ENCODE measurements at places on chromosomes 3 and 15.

DNA sequence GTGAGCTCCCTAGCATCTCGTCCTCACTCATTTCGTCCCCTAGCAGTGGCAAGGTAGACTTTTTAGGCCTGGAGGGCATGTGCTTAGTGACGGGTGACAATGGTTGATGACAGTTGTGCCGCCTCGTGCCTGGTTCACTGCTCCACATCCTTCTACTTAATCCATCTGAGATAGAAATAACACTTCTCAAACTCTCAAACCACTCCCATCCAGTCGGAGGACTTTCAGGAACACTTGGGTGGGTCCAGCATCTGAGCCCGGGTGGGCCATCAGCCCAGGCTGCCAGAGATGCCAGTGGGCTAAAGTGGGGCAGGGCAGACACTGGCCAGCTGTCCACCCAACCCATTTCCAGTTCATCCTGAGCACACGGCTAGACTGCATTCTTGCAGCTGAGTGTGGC lies 79.7 kb upstream of the SMAD3 start:
- no peak for DNase-seq

DNA sequence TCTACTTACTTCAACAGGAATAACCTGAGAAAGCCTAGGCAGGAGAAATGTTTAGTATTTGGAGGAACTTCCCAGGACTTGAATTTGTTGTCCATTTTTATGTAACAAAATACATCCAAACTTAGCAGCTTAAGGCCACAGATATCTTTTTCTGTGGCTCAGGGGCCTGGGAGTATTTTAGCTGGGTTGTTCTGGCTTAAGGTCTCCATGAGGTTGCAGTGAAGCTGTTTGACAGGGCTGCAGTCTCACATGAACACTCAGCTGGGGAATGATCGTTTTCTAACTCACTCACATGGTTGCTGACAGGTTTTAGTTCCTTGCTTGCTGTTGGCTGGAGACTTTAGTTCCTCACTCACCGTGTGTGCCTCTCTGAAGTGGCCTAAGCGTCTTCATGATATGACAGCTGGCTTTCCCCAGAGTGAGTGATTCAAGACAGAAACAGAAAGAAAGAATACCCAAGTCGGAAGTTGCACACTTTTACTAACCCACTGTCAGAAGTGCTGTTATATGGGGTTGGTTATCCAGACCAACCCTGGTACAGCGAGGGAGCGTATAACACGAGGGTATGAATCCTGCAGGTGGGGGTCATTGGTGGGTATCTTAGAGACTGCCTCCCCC lies 229.7 kb upstream of the TBL1XR1 start:
- DNase-seq: peak; percentile 57

DNA sequence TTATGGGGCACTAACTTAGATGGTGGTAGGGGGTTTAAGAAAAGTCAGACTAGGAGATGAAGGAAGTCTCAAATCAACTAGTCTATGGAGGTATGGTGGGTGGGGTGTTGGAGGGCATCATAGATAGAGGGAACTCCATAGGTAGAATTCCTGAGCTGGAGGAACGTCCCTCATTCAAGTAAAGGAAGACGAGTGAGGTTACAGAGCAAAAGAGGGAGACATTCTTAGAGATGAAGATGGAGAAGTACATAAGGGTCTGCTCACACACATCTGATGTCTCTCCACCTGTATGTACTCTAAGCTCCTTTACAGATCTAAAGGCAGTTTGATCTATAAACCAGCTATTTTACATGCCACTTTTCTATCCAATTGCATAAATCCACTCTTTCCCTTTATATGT lies 1.4 kb downstream of the PLSCR1 start:
- no peak for DNase-seq

DNA sequence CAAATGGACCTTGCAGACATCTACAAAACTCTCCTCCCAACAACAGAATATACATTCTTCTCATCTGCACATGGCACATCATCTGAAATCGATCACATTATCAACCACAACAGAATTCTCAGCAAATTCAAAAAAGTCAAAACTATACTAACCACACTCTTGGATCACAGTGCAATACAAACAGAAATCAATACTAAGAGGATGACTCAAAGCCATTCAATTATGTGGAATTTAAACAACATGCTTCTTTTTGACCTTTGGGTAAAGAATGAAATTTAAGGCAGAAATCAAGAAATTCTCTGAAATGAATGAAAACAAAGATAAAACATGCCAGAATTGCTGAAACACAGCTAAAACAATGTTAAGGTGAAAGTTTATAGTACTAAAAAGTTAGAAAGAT lies 358.1 kb downstream of the NSUN3 start:
- DNase-seq: no peak

DNA sequence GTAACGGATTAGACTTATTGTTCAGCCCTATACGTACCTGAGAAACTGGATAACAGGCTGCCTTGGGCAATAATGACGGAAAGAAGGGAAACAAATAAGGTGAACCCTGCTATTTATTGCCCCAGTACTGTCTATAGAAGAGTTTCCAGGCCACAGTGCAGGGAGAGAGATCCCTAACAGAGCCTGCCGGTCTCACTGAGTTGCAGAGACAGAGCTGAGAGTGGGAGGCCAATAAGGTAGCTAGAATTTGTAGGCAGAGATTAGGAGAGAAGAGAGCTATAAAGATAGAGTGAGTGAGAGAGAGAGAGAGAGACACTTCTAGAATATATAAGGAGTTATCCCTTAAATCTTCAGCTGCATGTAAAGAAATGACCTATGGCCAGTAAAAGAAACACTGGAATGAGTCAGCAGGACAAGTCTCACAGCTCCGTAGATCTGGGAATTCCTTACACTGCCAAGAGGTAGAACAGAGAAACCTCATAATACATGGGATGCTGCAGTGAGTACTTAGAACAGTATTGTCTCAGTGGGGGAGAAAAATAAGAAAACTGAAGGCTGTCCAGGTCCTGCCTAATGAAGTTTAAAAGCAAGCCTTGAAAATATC lies 51.8 kb downstream of the ST3GAL6 start:
- DNase-seq: no peak

DNA sequence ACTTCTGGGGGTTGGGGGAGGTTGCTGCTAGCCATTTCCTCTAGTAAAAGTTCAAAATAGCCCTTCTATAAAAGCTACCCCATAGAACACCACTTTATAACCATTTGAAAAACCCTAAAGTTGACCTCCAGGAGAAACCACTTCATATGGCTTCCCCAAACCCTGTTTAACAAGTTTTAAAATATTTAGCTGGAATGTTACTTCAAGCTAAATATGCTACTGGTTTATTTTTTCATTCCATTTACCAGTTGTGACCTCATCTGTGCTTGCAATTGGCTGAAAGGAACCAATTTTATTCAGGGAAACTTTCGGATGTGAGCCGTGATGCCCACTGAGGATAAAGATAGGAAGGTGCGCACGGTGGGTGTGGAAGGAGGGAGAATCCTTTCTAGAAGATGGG lies 221.3 kb downstream of the SUCLG2 start:
- no peak for DNase-seq
